ENCODE measurements at places on chromosomes 12 and 14. TPM values are rescaled to one million over a fixed set of nuclear protein-coding genes. Genes with fewer than 3 reads are reported as not detected.

DNA sequence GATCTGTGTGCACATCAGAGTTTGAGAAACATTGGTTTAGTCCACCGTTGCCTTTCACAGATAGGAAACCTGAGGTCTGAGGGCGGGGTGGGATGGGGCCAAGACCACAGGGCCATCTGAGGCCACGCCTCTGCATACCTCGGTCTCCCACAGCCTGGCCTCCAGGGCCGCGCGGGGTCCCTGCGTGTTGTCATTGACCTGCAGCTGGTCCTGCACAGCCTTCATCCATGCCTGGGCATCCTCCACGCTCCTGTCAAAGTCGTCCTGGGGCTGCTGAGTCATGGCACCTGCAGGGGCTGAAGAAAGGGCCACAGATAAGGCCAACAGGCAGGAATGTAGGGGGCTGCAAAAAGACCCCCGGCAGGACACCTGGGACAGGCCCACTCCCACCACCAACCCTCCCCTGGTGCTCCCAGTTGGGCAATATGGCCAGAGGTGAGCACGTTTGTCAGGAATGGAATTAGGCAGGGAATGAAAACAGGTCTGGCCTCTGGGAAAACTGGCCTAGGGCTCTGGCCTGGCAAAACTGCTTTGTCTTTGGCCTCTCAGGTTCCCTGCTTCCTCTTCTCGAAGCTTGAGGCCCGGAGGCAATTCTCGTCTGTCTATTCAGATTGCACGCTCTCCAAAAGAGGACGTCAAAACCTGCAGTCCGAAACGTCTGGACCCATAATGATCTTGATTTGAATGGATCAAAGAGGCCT is 40.8 kb downstream of the SYNE3 start:
- no peak for DNase-seq

DNA sequence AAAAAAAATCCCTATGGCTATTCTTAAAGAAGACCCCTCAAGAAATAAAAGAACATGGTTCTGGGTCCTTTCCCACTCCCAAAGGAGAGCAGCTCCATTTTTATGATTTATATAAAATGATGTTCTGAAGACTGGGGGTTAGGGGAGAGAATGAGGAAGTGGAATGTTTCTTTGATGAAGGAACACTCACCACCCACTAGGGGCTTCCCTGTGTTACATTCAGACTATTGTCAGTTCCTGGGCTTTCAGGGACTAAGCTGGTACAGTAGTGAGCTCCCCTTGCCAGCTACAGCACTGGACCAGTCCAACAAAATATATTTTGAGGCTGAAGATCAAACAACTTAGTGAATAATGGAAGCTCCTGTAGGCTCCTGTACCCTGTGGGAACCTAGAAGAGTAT is 98.9 kb downstream of the HMGA2 start:
- DNase-seq, result no peak

GRCh38 chr12:19382111-19382526 is 57.2 kb upstream of the AEBP2 start:
- DNase-seq, result no peak

DNA sequence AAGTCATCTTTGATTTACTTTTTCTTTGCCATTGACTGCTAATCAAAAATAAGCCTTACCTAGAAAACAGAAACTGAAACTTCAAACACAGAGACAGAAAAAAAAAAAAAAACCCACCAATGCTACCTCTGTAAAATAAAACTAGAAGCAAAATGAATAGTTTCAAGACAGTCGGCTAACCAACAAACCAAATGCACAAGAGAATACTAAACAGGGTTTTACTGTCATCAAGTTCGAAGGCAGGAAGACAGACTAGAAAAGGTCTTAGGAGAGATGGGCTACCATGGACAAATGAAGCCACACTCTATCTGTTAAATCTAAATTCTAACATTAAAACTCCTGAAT is 59.5 kb downstream of the SEL1L start:
- no peak for DNase-seq

DNA sequence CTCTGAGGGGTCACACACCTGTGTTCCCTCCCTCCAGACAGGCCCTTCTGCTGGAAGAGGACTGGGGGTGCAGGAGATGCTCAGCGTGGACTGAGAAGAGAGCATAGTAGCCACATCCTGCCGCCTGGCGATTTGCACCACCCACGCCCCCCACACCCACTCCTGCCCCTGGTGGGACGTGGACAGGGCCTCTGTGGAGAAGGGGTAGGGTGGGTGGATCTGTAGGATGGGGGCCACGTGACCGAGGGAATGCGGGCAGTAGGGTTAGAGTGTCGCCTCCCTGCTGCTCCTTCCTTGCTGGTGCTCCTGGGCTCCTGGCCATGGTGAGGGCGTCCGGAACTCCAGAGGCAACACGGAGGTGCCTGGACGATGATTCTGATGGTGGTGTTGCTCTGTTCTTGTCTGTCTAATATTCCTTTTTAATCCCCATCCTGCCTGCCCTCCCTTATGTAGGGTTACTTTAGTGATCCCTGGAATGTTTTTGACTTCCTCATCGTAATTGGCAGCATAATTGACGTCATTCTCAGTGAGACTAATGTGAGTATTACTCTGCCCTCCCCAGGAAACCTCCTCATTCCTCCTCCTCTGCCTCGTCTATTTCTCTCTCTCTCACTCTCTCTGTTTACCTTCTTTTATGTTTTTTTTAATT is 161.5 kb upstream of the FKBP4 start:
- no peak for DNase-seq

- no peak for DNase-seq
These were observed 13.3 kb downstream of the SLC15A4 start for GRCh38 chr12:128810182-128811127.

The SLC5A8 gene
- not detected for polyA plus RNA-seq

The GLS2 gene
- polyA plus RNA-seq, result not detected

The PTHLH gene
- 2.6 TPM for polyA plus RNA-seq

The RTL1 gene
- 50.8 TPM for polyA plus RNA-seq

All from muscle of arm (tissue), 14 donors.